ENCODE measurements at places on chromosomes 12 and 14.

GRCh38 chr12:97564236-97564635, 101.6 kb downstream of the RMST start:
- DNase-seq, result no peak

DNA sequence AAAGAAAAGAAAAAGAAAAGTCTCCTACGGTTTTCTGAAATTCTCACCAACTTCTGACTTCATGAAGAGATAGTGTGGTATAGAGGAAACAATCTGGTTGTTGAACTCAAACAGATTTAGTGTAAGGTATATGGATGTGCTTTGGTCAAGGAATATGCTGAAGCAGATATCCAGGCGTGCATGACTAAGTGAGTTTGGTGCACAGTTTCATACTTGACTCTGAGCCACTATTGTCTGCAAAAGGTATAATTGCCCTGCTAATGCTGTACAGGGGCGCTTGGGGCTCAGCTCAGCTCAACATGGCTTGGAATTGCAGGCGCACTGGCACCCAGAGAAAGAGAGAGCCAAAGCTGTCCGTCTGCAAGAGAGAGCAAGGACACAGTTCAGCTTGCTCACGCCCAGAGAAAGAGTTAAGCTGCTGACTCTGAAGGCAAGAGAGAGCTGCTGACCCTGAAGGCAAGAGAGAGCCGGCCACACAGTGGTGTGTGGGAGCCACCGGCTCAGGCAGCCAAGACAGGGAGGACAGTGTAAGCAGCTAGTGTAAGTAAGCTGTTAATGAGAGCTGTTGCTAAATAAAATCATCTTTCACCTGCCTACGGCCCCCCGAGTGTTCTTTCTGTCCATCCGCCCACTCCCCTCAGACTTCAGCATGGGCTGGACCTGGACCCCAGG, 66.4 kb upstream of the SLC38A4 start:
- DNase-seq, result no peak

GRCh38 chr14:105075379-105076295, 10.4 kb upstream of the GPR132 start:
- DNase-seq, result no peak

DNA sequence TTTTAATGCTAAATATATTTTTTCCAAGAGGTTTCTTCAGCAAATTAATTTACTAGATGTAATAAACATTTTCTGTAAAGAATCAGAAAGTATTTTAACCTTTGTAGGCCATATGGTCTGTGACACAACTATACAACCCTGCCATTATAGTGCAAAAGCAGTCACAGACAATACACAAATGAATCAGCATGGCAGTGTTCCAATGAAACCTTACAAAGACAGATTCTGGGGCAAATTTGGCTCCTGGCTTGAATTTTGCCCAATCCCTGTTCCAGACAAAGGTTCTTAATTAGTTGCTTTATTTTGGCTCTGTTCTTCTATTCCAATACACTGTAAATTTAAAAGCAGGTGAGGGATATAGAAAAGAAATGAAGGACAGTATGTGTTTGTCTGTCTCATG, 352.5 kb downstream of the C12orf50 start:
- no peak for DNase-seq

DNA sequence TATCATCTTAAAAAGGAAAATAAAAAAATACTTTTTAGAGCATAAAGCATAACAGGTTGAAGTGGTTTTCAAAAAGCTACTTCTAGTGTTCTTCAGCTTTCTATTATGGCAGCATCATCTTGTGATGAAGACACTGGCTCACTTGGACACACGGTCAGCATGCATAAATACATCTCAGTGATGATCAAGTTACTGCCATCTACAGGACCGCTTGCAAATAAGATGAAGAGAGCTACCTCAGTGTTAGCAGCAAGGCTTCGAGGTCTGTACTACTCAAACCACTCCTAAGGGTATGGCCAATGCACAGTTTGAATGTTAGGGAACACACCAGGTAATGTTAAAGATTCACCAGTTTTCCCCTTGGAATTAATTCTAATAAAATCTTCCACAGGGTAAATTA, 58.8 kb downstream of the GALC start:
- DNase-seq, result no peak

GRCh38 chr12:9372202-9372601, 164.0 kb upstream of the PZP start:
- no peak for DNase-seq

GRCh38 chr12:69239922-69240630, 707 bp downstream of the CPSF6 start:
- DNase-seq, result peak; percentile 11

GRCh38 chr14:97723351-97723750, 926.2 kb downstream of the VRK1 start:
- no peak for DNase-seq

- DNase-seq, result no peak
These were observed 130.7 kb downstream of the CRACR2A start for GRCh38 chr12:3622021-3622821.

- no peak for DNase-seq
These were observed 34.2 kb upstream of the ASPG start for GRCh38 chr14:104051092-104051813.

GRCh38 chr14:77026930-77027537, 1.5 kb downstream of the IRF2BPL start:
- peak; percentile 42 for DNase-seq

GRCh38 chr14:87002776-87003175, 990.2 kb downstream of the GALC start:
- no peak for DNase-seq

- DNase-seq, result no peak
These were observed 857 bp downstream of the ETNK1 start for GRCh38 chr12:22625762-22626294.

GRCh38 chr12:88251798-88252197, 109.7 kb downstream of the TMTC3 start:
- DNase-seq, result no peak

GRCh38 chr14:24379907-24380730, 12.1 kb downstream of the NFATC4 start:
- DNase-seq, result no peak

DNA sequence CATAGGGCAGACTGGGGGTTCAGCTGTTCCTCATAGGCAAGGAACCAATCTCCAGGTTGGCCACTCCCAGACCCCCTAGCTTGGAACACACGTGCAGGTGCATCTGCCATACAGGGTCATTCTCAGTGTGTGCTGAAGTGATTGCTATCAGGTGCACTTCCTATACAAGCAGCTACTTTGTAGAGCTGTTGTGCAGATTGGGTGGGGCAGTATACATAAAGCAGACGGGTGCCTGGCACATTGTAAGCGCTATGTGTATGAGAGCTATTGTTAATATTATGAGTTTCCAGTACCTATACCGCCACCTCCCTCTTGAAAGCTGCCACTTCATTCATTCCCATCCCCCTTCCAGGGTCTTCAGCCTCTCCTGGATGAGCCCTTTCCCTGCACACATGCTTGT, 17.3 kb downstream of the IRF2BPL start:
- no peak for DNase-seq

DNA sequence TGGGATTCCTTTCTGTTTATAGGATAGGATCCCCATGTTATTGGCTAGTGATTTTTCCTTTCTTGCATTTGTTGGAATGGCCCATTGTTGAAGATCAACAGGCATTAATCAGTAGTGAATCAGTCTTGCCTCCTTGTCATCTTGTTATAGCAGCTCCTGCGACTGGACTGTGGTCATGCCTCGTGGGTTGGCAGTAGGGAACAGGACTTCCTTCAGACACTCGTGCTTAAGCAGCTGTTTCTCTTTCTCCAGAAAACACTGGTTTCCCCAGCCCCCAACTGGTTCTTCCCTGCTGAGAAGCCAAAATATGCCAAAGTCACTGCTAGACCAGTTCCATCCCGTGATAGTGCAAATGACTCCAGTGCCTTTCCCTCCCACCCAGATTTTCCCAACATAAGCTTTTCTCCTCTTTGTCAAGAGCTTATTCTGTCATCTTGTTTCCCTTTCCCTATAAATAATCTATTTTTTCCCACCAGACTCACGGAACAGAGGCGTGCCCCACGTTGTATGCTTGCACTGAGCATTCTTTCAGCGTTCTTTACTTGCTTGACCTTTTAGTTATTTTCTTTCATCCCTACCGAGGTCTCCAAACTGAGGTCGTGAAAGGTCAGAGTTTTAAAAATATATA, 83.5 kb downstream of the SAMD4A start:
- DNase-seq, result no peak
